ENCODE measurements at places on chromosomes 1 and 21.

GRCh38 chr1:19675797-19676196, 11.1 kb downstream of the HTR6 start:
- DNase-seq: no peak

DNA sequence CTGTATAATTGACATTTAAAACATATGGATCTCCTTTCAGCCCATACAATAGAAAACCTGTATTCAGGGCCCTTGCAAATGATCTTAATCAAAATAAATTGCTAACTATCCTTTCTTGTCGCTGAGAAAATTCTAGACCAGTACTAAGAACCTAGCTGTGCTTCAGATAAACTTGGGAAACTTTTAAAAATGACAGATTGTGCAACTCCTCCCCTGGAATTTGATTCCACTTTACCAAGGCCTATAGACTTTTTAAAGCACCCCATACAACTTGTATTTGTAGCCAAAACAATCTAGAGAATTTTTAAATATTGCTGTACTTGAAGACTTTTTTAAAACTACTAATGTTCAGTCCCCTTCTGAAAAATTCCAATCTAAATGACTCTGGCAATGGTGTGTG, 51.6 kb downstream of the ZNF644 start:
- no peak for DNase-seq

DNA sequence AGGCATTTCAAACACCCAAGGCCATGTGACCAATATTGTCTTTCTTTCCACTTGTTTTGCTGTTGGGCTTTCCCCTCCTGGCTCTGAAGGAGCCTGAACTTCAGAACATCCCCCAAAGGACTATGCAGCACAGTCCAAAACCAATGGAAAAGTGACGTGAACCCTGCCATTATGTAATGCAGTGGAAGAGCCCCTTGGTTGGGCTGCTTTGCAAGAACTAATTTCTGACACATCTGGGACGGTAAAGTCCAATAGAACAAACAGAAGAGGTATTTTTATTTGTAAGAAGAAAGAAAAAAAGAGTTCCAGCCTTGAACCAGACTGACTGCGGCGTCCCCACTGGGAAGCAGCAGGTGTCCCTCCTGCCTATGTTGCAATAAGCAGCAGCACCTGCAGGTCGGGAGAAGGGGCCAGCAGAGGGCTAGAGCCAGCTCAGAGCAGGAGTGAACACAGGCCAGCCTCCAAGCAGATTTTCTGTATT, 116.7 kb downstream of the CDC7 start:
- no peak for DNase-seq

GRCh38 chr1:36864182-36864822, 170.0 kb downstream of the GRIK3 start:
- DNase-seq: peak; percentile 2

DNA sequence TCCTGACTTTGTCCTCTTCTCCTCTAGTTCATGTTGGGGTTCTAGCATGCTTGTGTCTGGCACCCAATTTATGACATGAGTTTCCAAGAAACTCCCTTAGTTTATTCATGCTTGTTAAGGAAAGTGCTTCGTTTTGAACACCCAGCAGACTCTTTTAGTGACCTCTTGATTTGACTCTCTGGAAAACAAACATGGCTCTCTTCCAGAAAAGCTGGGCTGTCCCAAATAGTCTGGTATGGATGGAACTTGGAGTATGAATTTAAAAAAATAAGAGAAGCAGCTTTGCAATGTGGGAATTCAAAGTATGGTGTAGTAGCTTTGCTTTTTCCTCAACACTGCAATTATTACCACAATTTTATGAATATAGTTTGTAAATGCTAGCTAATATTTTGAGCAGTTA, 143.4 kb upstream of the C8B start:
- DNase-seq: no peak

Measured in AML-193 (cell line).